Dorsolateral prefrontal cortex (tissue), 122 donors: ENCODE measurements at places on chromosomes 7 and 10.

GRCh38 chr10:126955934-126956711 lies 50.9 kb downstream of the DOCK1 start:
- DNase-seq = peak; percentile 57

DNA sequence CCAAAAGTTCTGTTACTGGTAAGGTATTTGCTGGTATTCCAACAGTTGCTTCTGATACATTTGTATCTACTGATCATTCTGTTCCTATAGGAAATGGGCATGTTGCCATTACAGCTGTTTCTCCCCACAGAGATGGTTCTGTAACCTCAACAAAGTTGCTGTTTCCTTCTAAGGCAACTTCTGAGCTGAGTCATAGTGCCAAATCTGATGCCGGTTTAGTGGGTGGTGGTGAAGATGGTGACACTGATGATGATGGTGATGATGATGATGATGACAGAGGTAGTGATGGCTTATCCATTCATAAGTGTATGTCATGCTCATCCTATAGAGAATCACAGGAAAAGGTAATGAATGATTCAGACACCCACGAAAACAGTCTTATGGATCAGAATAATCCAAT lies 131.0 kb downstream of the AASS start:
- no peak for DNase-seq

GRCh38 chr7:44329081-44329480 lies 3.7 kb upstream of the CAMK2B start:
- no peak for DNase-seq

DNA sequence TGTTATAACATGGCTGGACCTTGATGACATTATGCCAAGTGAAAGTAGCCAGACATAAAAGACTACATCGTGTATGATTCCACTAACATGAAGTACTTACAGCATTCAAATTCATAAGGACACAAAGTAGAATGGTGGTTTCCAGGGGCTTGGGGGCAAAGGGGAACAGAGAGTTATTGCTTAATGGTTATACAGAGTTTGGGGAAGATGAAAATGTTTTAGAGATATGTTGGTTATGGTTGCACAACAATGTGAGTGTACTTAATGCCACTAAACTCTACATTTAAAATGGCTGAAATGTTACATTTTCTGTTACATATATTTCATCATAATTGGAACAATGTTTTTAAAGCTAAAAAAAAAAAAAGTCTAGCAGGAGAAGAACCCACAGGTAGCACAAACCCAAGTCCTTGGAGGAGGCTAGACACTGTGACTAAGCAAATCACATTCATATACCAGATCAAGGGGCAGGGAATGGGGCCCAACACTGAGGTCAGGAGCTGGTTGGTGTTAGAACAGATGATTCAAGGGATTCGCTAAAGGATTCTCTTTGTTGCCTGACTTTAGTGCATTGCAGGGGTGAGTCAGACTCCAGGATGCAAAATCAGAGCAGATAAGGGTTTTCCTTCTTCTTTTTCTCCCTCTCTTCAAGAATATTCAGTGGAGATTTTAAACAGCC lies 25.1 kb upstream of the AOAH start:
- no peak for DNase-seq

- no peak for DNase-seq
Observed at GRCh38 chr10:113128450-113129070, 178.5 kb downstream of the TCF7L2 start.

DNA sequence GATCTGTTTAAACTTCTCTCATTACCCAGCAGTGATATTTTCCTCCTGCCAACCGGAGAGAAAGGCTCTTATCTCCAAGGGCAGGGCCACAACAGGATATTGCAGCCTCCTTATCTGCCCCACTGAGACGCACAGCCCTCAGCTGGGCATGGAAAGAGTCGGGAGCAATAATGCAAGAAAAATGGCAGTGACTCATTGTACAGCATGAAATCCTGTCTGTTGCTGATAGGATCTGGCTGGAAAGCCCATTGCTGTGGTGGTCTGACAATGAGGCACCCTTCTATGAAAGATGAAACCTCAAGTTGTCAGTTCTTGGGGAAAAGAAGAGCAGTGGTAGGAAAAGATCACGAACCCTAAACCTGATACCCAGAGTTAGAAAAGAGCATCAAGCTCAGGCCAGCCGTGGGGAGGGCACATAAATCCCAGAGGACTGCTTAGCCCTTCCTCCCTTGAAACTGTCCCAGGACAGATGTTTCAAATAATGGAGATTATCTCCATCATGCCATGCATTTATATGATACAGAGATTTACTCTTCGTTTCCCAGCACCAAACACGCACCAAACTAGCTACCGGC lies 47.0 kb upstream of the FIGNL1 start:
- DNase-seq = no peak

- DNase-seq = no peak
Observed at GRCh38 chr7:30171766-30172447, 37.1 kb downstream of the MTURN start.

DNA sequence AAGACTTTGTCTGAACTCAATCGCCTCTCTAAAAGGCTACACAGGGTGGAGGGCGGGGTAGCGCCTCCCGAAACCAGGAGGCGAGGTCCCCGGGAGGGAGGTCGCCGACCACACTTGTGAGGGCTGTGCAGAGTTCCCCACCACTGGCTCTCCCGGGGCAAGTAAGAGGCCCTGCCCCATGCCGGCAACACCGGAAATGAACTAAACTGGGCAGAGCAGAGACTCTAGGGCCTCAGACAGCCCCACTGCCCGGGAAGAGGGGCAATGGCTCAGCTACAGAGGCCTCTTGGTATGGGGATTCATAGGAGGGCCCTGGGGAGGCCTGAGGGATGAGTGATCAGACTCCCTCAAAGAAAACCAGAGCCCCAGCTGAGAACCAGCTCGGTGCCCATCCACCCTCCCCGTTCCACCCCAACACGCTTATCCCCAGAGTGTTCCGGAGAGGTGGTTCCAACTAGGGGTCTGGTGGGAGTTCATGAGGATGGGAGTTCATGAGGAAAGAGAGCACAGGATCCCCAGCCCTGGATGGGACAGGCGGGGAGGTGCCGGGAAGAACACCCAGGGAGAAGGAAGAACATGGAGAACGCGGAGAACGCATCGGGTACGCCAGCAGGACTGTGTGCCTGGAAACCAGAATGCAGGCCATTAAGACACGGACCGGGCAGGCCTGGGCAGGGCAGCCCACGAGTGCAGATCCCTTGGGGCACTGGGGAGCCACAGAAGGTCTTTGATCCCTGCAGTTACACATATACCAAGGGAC lies 89.4 kb upstream of the MYL10 start:
- DNase-seq = no peak

- DNase-seq = peak; percentile 64
Observed at GRCh38 chr7:130896898-130897514, 163.0 kb upstream of the KLF14 start.

- no peak for DNase-seq
Observed at GRCh38 chr10:131737543-131738395, 163.0 kb upstream of the PPP2R2D start.

GRCh38 chr10:90047243-90047729 lies 345.9 kb downstream of the KIF20B start:
- DNase-seq = no peak

- DNase-seq = no peak
Observed at GRCh38 chr7:3432911-3433310, 131.9 kb downstream of the SDK1 start.

DNA sequence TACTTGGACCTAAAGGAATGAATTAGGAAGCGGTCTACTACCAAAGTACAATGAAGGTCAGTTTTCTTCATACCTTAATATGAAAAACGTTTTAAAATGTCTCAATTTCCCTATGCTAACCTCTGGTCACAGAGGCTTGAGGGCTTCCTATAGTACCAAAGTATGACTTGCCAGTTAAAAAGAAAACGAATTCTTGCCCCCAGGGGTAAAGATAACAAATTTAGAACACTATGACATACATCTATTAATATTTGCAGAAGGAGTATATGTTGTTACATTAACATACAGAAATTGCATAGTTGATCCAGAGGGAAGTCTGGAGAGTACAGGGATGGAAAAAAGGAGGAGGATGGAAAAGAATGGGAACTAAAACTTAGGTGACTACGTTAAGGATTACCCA lies 13.8 kb upstream of the KMT2E start:
- DNase-seq = no peak

- DNase-seq = no peak
Observed at GRCh38 chr10:22834471-22834870, 93.4 kb upstream of the ARMC3 start.

DNA sequence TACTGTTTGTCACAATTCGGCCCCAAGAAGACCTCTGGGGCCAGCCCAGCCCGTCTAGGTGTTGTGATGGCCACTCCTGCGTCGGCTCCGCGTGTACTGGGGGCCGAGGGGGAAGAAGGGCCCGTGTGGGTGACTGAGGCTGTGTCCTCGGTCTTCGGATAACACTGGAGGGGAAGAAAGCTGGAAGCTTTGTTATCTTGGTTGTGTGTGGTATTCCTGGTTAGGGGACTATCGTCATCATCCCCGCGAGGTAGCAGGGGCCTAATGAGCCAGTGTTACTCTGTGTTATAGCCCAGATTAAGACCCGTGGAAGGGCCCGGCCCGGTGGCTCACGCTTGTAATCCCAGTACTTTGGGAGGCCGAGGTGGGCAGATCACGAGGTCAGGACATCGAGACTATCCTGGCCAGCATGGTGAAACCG lies 854 bp downstream of the MTG1 start:
- DNase-seq = peak; percentile 32

DNA sequence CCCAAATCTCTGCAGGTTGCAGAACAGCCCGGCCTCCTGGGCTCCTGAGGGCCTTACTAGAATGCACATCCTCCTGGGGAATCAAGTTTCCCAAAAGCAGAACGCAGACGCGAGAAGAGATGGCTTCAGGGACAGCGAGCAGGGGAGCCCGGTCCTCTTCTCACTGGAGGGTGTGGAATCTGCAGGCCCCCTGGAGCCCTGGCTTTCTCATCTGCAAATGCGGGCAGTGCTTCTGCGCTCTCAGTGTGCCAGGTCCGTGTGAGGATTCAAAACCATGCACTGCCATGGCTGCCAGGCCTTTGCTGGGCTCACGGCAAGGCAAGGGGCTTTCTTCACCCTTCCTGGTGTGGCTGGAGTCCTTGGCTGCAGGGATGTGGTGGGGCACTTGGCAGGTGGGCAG lies 330.9 kb upstream of the MKI67 start:
- no peak for DNase-seq

GRCh38 chr10:122102869-122103525 lies 114.0 kb downstream of the TACC2 start:
- DNase-seq = no peak

- DNase-seq = no peak
Observed at GRCh38 chr7:93176992-93177580, 28.9 kb upstream of the SAMD9L start.

DNA sequence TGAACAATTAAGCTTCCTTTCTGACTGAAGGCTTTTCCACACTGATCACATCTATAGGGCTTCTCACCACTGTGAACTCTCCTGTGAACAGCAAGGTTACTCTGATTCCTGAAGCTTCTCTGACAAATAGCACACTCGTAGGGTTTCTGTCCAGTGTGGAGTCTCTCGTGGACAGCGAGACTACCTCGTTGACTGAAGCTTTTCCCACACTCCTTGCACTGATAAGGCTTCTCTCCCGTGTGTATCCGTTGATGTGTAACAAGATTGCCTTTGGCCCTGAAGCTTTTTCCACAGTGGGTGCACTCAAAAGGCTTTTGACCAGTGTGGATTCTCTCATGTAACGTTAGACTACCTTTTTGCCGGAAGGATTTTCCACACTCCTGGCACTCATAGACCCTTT lies 4.4 kb downstream of the ZNF32 start:
- DNase-seq = no peak

DNA sequence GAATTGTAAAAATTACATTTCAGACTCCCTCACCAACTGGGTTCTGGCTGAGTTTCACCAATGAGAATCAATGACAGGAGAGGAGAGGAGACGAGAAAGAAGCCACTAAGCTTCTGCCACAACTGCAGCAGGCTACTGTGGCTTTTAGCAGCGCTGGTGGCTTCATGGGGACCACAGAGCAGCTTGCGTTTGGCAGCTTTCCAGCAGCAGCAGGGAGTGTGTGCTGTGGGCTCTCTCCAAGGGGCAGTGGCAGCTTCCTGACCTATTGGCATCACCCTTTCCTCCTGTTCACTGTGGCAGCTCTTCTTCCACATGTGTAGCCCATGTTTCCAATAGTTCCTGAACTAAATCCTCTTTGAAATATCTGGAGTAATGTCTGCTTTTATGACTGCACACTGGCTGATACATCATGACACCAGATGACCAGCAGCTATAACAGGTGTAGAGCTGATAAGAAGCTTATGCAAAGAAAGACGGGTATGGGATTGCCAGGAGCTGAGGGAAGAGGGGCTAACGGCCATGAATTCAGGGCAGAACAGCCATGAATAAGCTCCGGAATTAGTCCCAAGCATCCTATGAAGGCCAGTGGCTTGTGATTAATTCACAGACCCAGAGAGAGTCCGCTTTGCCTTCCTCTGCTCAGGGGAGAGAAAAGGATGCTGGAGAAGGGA lies 46.8 kb downstream of the KCNH2 start:
- no peak for DNase-seq

DNA sequence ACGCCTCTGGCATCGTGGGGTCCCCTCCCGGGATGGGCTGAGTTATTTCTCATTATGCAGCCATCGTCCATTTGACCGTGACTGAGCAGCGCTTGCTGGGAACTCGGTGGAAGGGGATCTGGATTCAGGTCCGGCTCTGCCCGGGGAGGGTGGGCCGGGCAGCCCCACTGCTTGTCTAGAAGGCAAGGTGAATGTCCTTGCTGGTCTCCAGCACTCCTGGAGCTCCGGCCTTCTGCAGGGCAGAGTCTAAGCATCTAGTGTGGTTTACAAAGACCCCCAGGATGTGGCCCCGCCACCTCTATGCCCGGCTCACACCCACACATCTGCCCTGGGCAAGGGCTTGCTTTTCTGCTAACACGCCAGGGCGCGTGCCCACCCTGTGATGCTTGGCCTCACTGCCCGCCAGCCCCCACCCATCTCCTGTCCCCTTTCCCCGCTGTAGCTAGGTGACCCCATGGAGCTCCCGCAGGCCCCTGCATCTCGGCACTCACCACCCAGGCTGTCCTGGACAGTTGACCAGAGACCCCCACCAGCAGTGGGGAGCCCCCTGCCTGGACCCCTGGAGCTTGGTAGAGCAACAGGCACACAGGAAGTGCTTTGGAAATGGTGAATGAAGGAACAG lies 151.0 kb upstream of the CHST15 start:
- DNase-seq = no peak

DNA sequence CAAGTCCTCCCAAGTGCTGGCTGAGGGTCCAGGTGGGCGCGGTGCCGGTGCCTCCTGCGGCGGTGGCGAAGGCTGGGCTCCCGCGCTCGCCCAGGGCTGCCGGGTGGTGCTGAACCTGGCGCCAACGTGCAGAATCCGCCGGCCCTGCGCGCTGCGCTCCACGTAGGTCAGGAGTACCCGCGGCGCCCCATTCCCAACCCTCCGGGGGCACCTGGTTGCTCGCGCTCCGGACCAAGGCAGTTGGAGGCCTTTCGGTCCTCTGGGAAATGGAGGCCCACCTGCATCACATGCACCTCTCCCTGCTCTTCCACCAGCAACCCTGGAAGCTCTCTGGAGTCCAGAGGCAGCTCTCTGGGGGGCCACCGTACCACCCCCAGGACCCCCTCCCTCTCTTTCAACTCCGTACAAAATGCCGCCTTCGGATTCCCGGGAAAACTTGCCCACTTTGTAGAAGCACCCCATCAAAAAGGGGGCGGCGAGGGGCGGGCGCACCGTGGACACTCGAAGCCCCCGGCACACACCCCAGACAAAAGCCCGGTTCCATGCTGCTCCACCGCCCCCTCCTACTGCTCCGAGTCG lies 745 bp downstream of the SLC16A9 start:
- peak; percentile 25 for DNase-seq
